ENCODE measurements at places on chromosomes 1 and 21.

GRCh38 chr1:208917281-208917680 is 666.2 kb upstream of the CAMK1G start:
- no peak for DNase-seq

DNA sequence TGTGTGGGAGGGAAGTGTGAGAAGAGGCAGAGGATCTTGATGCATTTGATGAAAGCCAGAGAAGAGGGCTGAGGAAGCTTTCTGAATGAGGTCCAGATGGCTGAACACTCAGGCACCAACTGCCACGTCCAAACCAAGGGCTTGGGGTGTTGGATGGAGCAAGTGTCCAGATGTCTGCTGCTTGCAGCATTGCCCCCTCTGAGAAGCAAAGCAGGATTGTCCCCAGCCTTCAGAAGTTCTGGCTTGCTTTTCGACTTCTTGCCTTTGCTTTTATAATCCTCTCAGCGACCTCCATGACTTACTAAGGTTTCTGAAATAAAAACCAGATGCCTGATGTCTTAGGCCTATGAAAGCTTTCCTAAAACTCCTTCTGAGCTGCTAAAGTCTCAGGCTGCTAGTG is 182.5 kb downstream of the HUNK start:
- no peak for DNase-seq

- DNase-seq: no peak
These were observed 310.2 kb upstream of the AJAP1 start for GRCh38 chr1:4344065-4344732.

DNA sequence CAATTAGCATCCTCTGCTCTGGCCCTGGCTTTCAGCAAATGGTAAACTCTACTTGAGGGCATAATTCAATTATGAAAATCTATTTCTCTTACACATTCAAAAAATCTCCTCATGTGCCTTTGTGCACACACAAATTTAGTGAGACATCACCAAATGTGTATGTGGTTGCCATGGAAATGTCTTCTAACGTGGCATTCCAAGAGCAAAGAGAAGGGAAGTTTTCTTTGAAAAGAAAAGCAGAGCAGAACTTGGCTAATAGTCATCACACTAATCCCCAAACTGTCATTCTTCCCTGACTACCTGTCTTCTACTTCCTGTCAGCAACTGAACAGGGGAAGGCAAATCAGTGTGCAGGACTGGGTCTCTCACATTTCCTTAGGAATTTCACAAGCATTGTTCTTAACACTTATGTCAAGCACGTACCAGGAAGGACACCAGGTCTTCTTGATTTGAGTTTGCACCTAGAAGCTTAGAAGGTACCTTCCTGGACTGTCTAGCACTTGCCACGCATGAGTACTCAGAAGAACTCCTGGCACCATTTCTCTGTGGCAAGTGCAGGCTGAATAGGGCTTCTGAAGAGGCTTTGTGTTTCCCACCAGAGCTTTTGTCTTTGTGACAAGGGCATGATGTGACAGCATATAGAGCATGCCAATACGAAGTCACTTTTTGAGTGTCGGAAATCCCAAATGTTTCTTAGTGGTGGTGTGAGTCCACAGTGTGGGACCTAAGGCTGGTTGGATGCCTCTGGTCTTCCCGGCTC is 32.3 kb downstream of the MAN1C1 start:
- DNase-seq: no peak

GRCh38 chr1:5620418-5620817 is 371.8 kb downstream of the NPHP4 start:
- no peak for DNase-seq

DNA sequence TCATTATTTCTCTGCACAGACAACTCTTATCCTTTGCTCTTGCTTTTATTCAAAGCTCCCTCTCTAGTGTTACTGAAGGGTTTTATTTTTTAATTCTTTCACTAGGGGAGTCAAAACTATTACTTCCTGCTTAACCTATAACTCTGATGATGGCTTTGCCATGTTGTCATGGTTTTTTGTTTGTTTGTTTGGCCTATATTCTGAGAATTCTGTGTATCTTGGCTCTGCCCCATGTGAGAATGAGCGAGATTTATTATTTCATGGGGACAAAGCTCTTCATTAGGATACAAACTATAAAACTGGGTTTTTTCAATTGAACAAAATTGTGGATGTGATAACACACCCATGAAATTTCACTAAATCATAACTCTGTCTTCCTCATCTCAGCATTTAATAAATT is 190.5 kb upstream of the C1orf105 start:
- DNase-seq: no peak

DNA sequence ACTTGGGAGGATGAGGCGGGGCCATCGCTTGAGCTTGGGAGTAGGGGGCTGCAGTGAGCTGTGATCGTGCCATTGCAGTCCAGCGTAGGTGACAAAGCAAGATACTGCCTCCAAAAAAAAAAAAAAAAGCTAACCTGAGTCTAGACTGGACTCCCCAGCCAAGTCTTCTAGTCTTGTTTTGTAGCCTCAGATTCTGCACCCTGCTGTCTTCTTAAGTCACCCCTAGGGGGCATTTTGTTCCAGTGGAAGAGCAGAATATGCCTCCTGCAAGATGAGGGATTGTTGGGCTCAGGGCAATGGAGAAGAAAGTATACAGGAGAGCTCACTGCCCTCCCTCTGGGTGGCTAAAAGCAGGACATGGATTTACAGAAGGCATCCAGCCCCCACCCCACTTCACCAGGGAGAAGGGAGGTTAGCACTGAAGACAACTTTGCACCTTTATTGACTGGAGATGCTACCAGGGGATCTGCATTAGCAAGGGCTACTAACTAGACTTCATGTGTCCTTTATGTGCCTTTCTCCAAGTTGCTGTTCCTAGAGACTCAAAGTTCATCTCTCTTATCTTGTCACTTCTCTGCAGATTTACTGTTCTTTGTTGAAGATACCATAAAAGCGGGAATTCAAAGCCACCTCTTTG is 15.3 kb upstream of the RNF187 start:
- DNase-seq: peak; percentile 66

- peak; percentile 50 for DNase-seq
These were observed 13.8 kb upstream of the NASP start for GRCh38 chr1:45569962-45570581.

- DNase-seq: no peak
These were observed 31.7 kb downstream of the CNST start for GRCh38 chr1:246597971-246598370.

DNA sequence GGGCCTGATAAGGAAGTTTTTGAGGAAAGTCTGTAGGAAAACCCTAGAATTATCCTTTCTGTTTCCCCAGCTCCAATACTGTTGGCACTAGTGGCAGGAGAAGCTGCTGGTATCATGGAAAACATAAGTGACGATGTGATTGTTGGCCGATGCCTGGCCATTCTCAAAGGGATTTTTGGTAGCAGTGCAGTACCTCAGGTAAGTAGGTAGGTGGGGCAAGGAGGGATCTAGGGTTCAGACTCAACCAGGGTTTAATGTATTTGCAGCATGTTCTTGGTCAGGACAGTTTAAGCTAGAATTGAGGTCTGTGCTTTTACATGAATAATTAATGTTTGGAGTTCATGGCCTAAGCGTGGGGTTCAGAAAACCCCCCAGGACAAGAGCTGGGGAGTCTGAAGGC is 62.1 kb downstream of the KDM1A start:
- no peak for DNase-seq

GRCh38 chr1:103250441-103250861 is 142.1 kb upstream of the COL11A1 start:
- DNase-seq: no peak

DNA sequence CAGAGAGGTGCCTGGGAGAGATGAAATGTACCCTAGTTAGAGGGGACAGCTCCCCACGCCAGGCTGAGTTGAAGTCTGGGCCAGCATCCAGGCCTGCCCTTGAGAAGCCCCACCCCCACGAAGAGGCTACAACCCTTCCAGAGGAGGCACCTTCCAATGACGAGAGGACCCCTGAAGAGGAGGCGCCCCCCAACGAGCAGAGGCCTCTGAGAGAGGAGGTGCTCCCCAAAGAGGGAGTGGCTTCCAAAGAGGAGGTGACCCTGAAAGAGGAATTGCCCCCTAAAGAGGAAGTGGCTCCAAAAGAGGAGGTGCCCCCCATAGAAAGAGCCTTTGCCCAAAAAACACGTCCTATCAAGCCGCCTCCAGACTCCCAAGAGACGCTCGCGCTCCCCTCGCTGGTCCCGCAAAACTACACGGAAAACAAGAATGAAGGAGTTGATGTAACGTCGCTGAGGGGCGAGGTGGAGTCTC is 3.1 kb downstream of the EVA1B start:
- DNase-seq: no peak

DNA sequence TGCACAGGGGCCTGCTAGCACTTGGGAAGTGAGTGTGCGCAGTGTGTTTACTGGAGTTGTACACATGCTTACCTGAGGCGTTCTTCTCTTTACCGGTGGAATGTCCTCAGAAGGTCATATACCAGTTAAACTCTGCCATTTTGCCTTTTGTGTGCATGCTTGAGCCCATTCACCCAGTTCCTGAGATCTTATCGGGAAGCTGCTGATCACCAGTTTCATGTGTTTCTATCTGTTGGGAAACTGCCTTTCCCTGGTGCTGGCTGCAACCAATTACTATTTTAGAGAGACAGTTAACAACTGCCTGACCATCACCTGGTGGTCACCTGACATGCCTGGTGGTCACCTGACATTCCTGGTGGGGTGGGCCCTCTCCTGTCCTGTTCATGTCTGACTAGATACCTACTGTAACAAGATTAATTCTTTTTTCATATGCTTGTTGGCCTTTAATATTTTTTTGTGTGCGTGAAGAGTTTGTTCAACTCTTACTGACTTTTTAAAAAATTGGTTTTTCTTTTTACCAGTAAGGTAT is 137.0 kb downstream of the RASAL2 start:
- no peak for DNase-seq

DNA sequence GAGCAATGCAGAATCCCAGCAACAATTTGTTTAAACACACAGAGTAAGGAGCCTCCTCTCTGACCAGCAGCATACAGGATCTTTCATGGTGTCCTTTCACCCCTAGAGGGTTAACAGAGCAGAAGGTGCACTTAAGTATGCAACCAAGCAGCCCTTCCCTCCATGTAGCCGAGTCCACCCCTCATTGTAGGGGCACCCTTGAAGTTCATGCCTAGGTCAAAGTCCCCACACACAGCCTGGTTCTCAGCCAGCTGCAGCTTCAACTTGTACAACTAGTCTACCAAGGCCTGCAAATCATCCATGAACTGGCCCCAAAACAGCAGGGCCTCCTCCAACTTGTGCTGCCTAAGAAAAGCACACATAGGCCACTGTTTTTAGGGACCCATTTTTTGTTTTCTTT is 7.0 kb upstream of the BMP8B start:
- DNase-seq: no peak

- no peak for DNase-seq
These were observed 330.2 kb downstream of the RRAGC start for GRCh38 chr1:38529391-38529790.

GRCh38 chr1:198088360-198089071 is 68.3 kb upstream of the NEK7 start:
- DNase-seq: no peak

- peak; percentile 88 for DNase-seq
These were observed 32.0 kb downstream of the MAP7D1 start for GRCh38 chr1:36187800-36188593.

- peak; percentile 7 for DNase-seq
These were observed 49.3 kb upstream of the PSEN2 start for GRCh38 chr1:226820941-226821718.

DNA sequence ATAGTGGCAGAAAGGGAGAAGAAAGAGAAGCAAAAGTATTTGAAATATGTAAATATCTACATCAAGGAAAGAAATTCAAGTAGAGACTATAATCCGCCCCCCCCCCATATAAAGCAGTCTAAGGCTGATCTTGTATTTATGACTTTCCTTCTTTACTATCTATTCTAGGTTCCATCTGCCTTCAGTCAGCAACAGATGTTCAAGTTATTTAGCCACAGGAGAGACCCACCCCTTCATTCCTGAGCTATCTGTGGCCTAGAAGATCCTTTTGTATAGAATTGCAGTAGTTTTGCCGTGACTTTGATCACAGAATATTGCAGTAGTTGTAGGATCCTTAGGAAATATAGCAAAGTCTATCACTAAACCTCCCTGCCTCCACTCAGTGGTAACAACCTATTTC is 10.7 kb upstream of the BSDC1 start:
- DNase-seq: no peak

GRCh38 chr21:29450058-29450457 is 151.3 kb downstream of the BACH1 start:
- DNase-seq: no peak

DNA sequence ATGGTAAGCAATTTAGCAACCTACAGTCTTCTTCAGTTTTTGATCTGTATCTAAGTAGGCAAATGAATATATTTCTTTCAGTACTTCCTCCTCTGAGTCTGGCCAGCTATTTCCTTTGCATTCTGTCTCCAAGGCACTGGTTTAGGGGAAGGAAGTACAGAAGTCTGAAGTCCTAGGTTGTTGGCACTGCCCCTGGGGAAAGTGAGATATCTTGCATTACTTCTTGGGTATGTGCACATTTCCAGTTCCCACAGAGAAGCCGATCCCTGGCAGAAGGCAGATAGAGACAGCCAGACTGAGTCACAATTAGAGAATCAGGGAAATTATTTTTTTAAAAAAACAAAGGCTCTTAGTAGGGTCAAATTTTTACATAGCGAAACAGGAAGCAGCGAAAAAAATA is 98.8 kb downstream of the RASAL2 start:
- DNase-seq: peak; percentile 70

- DNase-seq: no peak
These were observed 37.7 kb upstream of the COL6A1 start for GRCh38 chr21:45943630-45944540.

GRCh38 chr1:173038875-173039554 is 11.7 kb downstream of the TNFSF18 start:
- DNase-seq: peak; percentile 61

- no peak for DNase-seq
These were observed 35.0 kb upstream of the RD3 start for GRCh38 chr1:211527006-211527405.

Measured in inflammatory macrophage treated with lipopolysaccharide for 1 hour (primary cell).